Occipital lobe (tissue), 3 donors: ENCODE measurements at places on chromosomes 13 and 19. TPM values are rescaled to one million over a fixed set of nuclear protein-coding genes. Genes with fewer than 3 reads are reported as not detected.

GRCh38 chr19:8965887-8966286 lies 44.3 kb downstream of the MUC16 start:
- DNase-seq = no peak

DNA sequence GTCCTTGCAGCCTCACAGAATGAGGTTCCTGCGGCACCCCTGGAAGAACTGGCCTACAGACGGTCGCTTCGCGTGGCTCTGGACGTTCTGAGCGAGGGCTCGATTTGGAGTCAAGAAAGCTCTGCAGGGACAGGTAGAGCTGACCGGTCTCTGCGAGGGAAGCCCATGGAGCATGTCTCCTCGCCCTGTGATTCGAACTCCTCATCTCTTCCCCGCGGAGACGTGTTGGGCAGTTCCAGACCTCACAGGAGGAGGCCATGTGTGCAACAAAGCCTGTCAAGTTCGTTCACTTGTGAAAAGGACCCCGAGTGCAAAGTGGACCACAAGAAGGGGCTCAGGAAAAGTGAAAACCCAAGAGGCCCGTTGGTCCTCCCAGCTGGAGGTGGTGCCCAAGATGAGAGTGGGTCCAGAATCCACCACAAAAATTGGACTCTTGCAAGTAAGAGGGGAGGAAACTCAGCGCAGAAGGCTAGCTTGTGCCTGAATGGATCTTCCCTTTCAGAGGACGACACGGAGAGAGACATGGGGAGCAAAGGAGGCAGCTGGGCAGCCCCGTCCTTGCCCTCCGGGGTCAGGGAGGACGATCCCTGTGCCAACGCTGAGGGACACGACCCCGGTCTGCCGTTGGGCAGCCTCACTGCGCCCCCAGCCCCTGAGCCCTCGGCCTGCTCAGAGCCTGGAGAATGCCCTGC lies 23.4 kb upstream of the NDUFS7 start:
- DNase-seq = no peak

DNA sequence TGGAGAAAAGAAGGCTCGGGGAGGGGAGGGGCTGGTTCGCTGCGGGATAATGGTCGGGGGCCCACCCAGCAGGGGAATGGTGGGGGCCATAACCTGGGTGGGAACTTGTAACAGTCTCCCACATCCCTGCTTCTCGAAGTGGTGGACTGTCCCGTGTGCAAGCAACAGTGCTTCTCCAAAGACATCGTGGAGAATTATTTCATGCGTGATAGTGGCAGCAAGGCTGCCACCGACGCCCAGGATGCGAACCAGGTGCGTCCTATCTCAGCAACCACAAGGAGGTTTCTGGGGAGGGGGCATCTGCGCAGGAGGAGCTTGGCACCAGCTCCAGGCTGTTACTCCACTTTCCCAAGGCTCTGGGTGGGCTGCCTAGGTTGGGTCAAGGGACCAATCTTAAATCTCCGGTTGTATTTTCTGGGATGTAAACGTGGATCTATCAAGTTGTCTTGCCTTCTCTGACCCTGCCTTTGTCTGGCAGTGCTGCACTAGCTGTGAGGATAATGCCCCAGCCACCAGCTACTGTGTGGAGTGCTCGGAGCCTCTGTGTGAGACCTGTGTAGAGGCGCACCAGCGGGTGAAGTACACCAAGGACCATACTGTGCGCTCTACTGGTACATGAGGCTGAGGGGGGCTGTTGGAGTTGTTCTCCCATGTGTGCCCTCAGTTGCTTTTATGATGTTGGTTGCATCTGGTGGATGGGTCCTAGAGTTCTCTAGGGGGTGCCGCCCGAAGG lies 1.6 kb downstream of the TRIM28 start:
- no peak for DNase-seq

ZNF730 gene
- 21.5 TPM for total RNA-seq

DNA sequence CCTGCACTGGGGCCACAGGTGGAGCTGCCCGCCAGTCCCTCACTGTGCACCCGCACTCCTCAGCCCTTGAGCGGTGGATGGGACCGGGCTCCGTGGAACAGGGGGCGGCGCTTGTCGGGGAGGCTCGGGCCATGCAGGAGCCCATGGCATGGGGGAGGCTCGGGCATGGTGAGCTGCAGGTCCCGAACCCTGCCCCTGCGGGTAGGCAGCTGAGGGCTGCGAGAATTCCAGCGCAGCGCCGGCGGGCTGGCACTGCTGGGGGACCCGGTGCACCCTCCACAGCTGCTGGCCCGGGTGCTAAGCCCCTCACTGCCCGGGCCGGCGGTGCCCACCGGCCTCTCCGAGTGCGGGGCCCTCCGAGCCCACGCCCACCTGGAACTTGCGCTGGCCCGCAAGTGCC lies 877.5 kb upstream of the PCDH9 start:
- no peak for DNase-seq

KIR3DL1 gene
- total RNA-seq = not detected

ANGPTL8 gene
- total RNA-seq = not detected

MBD3L3 gene
- not detected for total RNA-seq

ZNF577 gene
- total RNA-seq = 66.6 TPM

- peak; percentile 3 for DNase-seq
Observed at GRCh38 chr13:36998624-36999041, 507 bp downstream of the ALG5 start.

GRCh38 chr19:41792513-41793413 lies 3.6 kb upstream of the CEACAM3 start:
- DNase-seq = no peak

GRCh38 chr19:4537953-4538600 lies 1.8 kb downstream of the LRG1 start:
- no peak for DNase-seq

ZNF527 gene
- 26.8 TPM for total RNA-seq

CERS1 gene
- 23.4 TPM for total RNA-seq

DNA sequence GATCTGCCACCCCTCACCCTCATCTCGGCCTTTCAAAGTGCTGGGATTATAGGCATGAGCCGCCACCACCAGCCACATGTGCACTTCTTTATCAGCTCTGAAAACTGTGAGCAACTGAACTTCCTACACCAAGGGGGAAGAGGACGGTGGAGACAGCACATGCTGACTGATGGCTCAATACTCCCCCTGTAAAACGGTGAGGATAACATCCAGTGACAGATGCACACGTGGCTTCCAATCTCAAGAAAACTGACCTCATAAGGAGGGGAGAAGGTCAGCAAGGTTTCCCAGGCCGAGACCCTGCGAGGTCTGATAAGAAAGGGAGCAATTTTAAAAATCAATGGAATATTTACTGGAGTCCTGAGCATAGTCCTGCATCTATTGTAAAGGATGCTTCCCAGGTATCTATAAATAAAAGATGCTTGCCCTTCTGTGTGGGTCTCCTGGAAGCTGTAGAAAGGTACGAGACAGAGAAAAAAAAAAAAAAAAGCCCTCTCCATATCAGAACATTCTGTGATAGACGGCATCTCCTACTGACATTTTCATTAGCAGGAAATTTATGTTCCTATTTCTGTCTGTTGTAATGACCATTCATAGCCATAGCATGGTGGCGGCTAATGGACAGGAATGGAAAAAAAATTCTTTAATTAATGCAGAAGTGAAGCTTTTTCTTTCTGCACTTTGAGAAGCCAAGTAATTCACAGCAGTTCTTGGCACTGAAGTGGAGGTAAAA lies 385.1 kb downstream of the ZNF536 start:
- DNase-seq = no peak

TTYH1 gene
- 74.7 TPM for total RNA-seq

KLF1 gene
- total RNA-seq = 0.31 TPM

- DNase-seq = no peak
Observed at GRCh38 chr13:113086031-113086750, 19.4 kb upstream of the F7 start.

DNA sequence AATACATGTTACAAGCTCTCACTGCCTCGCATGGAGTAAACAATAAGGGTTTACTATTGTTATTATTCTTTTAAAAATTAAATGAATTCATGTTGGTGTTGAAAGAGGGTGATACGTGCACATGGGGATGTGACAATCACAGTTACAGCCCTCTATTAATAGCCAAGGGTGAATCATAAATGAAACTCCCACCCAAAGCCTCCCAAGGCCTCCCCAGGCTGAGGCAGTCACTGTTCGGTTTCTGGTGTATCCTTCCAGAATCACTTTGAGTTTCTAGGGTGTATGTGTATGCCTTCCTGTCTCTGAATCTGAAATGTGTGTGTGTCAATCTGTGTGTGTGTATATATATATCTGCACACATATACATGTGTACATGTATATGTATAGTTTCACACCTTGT lies 73.4 kb downstream of the AKAP11 start:
- DNase-seq = no peak

SERPINE3 gene
- total RNA-seq = 0.16 TPM

DNA sequence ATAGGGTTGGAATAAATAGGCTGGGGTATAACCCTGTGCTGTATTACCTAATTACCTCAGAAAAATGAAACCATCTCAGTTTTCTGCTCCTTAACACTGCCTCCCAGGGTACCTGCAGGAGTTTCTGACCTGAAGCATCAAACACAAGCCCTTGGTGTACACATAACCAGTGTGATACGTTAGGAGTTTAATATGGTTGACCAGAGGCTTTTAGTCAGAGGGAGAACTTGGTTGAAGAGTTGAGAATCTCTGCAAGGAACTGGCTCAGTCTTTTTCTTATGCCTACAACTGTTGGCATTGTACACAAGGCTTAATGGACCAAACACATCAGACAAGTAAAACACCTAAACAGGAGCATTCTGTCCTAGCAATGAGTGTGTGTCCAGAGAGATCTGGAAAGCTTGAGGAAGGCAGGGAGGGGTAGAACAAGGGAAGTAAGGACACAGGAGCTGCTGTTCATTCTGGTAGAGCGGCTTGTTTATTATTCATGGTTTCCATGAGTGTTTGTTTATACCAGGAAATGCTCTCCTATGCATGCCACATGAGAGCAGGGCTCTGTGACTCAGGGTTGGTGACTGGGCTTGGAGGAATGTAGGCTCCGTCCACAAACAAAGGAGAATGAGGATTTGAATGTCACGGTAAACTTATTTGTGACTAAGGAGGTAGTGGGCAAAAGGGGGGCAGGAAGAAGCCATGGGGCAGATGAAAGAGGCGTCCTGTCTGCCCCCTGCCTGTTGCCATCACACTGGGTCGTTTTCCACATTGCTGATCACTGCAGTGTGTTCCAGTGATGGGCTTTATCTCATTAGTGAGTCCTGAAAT lies 11.9 kb upstream of the SPATA13 start:
- no peak for DNase-seq

CPAMD8 gene
- 7.8 TPM for total RNA-seq

ASF1B gene
- 1.4 TPM for total RNA-seq

RNF17 gene
- not detected for total RNA-seq

LHB gene
- total RNA-seq = not detected

DNA sequence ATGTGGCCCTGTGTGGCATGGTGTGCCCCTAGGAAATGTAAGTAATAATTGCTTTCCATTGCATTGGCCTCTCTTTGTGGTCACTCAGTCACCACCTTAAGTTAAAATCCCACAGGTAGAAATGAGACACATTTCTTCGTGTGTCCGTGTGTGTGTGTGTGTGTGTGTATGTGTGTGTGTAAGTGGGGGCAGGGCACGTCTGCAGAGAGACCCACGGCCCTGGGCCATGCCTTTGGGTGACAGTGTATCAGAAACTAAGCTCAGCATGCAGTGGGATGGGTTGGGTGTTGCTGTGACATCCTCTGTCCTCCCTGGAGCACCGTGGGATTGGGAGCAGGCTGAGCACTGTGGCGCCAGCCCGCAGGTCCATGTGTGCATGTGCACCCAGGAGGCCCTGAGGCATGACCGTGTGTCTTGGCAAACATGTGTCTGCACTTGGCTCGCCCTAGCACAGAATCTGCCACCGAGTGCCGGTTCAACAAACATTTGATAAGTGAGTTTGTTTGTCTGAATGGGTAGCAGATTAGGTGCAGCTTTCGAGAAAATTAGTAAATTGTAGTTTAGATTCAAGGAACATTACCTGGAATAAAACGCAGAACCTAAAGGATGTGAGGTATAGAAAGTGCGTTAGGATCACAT lies 91.8 kb downstream of the WTIP start:
- no peak for DNase-seq

PTPRH gene
- total RNA-seq = 0.47 TPM

SMIM24 gene
- total RNA-seq = not detected

DNA sequence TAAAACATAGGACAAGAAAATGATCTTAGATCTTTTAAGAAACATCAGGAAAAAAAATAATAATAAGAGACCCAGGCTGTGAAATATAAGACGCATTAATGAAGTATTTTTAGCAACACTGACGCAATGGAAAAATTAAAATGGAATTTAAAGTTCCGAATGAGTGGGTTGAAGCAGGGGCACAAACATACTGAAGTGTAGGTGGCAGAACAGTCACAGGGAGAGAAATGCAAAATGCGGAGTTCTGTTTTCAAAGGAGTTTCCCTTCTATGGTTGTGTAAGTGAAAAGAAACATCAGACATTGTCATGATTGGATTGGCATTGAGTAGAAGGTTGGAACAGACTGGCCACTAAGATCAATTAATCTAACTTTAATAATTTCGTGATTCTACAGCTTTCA lies 159.8 kb downstream of the CYSLTR2 start:
- DNase-seq = no peak

ZNF442 gene
- total RNA-seq = 5.9 TPM

GRCh38 chr13:21104199-21105019 lies 43.0 kb upstream of the LATS2 start:
- DNase-seq = no peak

NHLRC3 gene
- 51.8 TPM for total RNA-seq
